Activated T-cell treated with anti-CD3 and anti-CD28 coated beads, Interleukin-2, amount 50 U/mL, for 4 hours (primary cell): ENCODE measurements at places on chromosomes 5 and 9. TPM values are rescaled to one million over a fixed set of nuclear protein-coding genes. Genes with fewer than 3 reads are reported as not detected.
A peak's percentile ranks its signal among the peaks of the same experiment; 100 is the strongest.

- no peak for DNase-seq
These were observed 97.9 kb downstream of the CRB2 start for GRCh38 chr9:123453831-123454321.

DNA sequence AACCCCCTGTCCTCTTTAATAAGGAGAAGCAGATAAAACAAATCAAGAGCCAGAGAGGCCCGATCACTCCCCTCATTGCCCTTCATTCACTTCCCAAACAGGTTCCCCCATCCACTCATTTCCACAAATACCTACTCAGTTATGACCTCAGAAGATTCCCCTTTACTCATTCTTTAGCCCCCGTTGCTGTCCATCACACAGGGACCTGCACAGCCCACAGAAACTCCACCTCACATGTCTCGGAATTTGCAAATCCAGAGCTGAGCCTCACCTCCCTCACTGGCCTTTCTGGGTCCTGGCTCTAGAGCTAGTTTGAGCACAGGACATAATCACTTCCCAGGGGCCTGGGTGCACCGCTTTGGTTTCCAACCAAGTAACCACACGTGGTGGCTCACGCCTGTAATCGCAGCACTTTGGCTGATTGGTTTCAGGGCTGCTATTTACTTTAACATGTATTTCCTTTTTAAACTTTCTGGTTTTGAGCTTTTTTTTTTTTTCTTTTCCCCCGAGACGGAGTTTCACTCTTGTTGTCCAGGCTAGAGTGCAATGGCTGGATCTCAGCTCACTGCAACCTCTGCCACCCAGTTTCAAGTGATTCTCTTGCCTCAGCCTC lies 17.8 kb downstream of the ATP6V0E1 start:
- DNase-seq, result no peak

DNA sequence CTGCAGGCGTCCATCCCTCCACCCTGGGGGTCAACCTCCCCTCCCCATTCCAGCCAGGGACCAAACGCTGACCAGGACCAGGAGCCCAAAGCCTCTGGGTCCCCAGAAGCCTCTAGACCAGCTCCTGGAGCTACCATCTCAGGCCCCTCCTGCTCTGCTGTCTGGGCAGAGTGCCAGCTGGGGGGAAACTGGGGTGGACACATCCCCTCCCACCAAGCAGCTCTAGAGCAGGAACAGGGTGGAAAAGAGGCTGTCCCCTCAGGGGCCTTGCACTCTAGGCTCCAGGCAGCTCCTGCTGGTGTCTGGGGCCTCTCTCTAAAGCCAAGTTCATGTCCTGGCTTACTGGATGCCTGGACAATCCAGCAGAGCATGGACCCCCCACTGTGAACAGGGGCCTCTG lies 4.4 kb downstream of the SSNA1 start:
- no peak for DNase-seq

GRCh38 chr5:175854231-175855040 lies 16.9 kb upstream of the CPLX2 start:
- DNase-seq, result no peak

- DNase-seq, result no peak
These were observed 18.7 kb upstream of the DCAF12 start for GRCh38 chr9:34145165-34145564.

- no peak for DNase-seq
These were observed 48.7 kb downstream of the RUSC2 start for GRCh38 chr9:35538361-35539234.

DNA sequence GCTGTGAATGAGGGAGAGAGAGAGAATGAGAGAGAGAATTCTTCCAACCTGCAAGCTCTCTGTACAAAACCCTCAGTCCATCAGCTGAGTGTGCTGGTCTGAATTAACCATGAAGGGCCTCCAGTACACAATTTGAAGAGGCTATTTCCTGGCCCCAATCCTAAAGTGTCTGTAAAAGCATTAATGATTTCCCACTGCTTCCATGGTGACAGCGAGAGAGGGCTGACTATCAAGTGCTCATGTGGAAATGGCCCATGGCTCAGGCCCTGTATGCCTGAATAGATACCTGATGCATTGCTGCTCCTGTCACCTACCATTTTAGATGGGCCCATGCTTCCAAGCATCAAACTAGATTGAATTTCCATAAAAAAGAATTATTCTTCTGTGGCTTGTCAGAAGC lies 592.4 kb downstream of the KIF4B start:
- DNase-seq, result no peak

DNA sequence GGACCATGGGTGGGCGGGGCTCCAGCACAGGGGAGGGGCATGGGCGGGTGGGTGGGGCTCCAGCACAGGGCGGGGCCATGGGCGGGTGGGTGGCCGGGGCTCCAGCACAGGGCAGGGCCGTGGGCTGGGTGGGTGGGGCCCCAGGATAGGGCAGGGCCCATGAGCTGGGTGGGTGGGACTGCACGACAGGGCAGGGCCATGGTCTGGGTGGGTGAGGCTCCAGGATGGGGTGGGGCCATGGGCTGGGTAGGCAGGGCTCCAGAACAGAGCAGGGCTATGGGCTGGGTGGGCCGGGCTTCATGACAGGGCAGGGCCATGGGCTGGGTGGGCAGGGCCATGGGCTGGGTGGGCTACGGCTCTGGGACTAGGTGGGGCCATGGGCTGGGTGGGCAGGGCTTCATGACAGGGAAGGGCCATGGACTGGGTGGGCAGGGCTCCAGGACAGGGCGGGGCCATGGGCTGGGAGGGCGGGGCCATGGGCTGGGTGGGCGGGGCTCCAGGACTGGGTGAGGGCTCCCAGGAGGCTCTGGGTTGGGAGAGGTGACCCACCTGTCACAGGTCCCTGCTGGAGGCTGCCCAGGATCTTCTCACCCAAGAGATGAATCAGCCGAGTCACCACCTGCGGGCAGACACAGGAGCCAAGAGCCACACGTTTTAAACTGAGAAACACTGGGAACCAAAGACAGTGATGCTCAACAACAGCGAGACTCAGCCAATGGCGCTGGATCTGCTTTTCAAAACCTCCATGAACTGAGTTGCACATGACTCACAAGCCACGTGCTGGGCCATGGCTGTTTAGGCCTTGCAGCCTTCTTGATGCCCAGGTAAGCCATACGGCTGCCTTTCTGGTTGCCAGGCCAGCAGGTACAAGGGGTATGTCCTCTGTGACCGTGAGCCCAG lies 33.6 kb upstream of the NSMF start:
- DNase-seq, result no peak

DNA sequence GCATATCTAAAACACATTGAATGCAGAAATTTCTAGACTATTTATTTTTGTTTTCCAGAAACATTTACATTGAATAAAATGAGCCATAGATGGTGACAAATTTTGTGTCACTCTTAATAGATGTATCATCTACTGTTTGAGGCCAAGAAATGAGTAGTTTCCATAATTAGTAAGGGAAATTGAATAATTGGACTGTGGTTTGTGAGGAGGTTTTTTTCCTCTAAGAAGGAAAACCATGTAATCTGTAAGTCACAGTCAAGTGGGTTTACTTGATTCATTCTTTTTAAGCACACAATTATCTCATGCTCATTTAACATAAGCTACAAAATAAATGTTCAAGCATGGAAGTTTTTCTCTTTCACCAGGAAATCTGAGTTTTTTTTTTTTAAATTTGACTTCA lies 876.4 kb downstream of the NR2F1-AS1 start:
- DNase-seq, result no peak

DNA sequence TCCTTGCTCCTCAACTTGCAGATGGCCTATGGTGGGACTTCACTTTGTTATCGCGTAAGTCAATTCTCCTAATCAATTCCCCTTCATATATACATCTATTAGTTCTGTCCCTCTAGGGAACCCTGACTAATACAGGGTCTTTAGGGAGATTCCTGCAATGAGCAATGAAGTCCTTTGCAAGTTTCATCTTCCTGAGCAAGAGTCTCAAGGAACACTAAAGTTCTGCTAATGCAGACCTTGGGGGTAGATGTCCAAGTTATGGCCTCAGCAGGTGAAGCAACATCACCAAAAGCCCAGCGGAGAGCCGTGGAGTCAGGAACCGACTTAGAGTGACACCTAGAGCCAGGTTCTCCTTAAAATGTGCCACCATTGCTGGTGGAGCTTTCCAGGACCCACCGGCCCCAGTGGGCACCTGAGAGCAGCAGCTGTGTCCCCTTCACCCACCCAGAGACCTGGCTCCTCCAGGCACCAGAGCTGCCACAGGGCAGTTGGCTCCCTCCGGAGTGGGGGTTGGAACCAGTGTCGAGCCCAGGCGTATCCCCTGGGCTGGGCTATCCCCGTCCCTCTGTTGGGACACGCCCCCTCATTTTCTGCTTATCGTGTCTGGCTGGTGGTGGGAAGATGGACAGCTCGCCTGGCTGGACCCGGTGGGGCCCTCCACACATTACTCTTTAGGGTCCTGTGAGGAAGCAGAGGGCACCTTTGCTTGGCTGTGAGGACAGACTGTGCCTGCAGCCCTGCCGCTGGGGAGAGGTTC lies 10.9 kb upstream of the FCN1 start:
- no peak for DNase-seq

DNA sequence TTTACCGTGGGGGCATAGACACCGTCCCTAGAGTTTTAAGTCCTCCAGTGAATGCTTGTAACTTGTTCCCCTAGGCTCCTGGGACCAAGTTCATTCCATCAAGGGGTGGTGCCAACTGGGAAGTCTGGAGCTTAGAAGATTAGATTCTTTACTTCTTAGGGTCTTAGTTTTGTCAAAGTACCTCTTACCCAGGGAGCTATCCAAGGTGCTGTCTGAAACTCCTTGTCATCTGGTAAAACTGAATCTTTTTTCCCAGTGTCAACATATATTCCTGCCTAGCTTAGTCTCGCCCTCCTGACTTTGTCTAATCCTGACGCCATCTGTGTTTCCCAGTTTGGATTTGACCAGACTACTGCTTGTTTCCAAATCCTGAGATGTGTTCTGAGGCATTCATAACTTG lies 41.6 kb downstream of the MAMDC2 start:
- DNase-seq, result no peak

- no peak for DNase-seq
These were observed 41.1 kb downstream of the F2R start for GRCh38 chr5:76757049-76757448.

DNA sequence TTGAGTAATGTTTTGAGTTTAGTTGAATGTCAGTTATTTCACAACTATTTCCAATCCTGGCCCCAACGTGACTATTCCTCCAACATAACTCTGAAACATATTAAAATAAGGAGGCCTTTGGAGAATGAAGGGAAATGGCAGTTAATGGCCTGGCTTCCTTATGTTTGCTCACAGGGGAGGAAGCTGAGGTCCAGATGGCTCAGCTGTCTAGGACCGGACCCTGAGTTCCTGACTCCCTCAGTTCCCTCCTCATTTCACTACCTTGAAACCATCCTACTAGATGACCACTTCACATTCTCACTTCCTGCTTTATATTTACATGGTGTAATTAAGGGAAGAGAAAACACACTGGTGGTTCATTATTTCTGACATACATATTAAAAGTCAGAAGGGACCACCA lies 6.6 kb downstream of the OTULINL start:
- no peak for DNase-seq

DNA sequence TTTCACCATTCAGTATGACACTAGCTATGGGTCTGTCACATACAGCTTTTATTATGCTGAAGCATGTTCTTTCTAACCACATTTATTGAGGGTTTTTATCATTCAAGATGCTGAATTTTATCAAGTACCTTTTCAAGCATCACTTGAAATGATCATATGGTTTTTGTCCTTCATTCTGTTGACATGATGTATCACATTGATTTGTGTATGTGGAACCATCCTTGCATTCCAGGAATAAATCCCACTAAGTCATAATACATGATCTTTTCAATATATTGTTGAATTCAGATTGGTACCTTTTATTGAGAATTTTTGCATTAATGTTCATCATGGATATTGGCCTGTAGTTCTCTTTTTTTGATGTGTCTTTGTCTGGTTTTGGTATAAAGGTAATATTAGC lies 317.4 kb downstream of the NNT start:
- no peak for DNase-seq

DNA sequence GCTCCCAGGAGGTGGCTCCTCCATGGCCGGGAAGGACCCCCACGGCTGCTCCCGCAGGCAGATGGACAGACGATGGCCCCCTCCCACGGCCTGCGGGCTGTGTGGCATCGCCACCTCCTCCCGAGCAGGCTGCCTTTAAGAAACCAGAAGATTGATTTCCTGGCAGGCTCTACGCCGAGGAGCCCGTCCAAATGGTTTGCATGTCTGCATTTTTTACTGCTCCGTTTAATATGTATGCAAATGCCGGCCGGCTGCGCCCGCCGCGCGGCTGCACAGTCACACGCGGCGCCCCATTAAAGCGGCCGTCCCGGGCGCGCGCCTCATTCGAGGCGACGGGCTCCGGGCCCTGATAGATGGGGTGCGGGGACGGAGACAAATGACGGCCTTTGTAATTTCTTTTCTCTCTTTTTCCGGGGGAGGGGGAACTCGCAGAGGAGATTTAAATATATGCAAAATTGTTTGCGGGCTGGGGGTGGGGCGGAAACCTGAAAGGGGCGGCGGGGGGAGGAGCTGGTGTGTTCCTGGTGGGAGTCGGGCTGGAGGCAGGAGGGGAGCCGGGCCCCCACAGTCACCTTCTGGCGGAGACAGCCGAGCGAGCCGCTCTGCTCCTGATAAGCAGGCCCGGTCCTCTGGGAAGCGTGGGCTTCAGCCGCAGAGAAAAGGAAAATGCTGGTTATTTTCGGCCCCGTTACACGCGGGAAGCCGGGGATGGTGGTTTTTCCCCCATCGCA lies 158.7 kb upstream of the IER5L start:
- peak; percentile 14 for DNase-seq

- no peak for DNase-seq
These were observed 18.2 kb upstream of the DAB2IP start for GRCh38 chr9:121633119-121633714.

DNA sequence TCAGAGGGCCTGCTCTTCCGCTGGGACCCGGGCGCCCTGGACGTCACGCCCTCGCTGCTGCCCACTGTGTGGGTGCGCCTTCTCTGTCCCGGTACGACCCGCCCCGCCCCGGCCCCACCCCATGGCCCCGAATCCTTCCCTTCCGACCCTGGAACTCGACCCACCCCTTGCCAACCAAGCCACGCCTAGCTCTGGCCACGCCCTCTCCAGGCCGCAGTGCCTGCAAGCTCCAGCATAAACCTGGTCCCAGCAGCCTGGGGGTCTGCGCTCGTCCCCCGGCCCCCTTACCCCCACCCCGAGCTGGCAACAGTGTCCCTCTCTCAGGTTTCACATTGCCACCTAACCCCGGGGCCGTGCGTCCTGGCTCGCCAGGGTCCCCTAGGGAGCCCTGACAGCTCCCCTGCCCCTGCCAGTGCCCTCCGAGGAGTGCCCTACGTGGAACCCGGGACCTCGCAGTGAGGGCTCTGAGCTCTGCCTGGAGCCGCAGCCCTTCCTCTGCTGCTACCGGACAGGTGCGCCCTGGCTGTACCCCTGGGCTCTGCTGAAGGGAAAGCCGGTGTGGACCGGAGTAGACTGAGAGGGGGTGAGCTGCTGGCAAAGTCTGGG lies 3.4 kb downstream of the ADGRD2 start:
- DNase-seq, result no peak

GRCh38 chr5:142780871-142781270 lies 10.7 kb downstream of the ARHGAP26 start:
- no peak for DNase-seq

- no peak for DNase-seq
These were observed 4.1 kb downstream of the PTCD2 start for GRCh38 chr5:72324189-72324825.

SAXO1 gene
- total RNA-seq, result not detected

CDX1 gene
- not detected for total RNA-seq

DDX4 gene
- total RNA-seq, result 0.48 TPM

LCP2 gene
- 93.0 TPM for total RNA-seq

CDH6 gene
- total RNA-seq, result not detected

INSL4 gene
- total RNA-seq, result not detected
